ENCODE measurements at places on chromosomes 6 and 20. TPM values are rescaled to one million over a fixed set of nuclear protein-coding genes. Genes with fewer than 3 reads are reported as not detected.

The AFDN gene
- polyA plus RNA-seq = 21.0 TPM

The ZNF292 gene
- polyA plus RNA-seq = 7.3 TPM

The KCNK5 gene
- 0.02 TPM for polyA plus RNA-seq

The WFDC10B gene
- not detected for polyA plus RNA-seq

The INSM1 gene
- polyA plus RNA-seq = not detected

The POLR3F gene
- polyA plus RNA-seq = 11.2 TPM

The ERVFRD-1 gene
- polyA plus RNA-seq = not detected

The CDH4 gene
- polyA plus RNA-seq = 6.8 TPM

The RARS2 gene
- polyA plus RNA-seq = 33.9 TPM

The GJA1 gene
- polyA plus RNA-seq = 77.8 TPM

The UBE2V1 gene
- polyA plus RNA-seq = 193 TPM

The NMBR gene
- polyA plus RNA-seq = not detected

The SMLR1 gene
- polyA plus RNA-seq = not detected

The LBP gene
- 0.08 TPM for polyA plus RNA-seq

The PLEKHG1 gene
- 1.7 TPM for polyA plus RNA-seq

The OPRL1 gene
- polyA plus RNA-seq = 0.49 TPM

The CPXM1 gene
- polyA plus RNA-seq = 0.92 TPM

The GUCA1A gene
- 0.11 TPM for polyA plus RNA-seq

The VSTM2L gene
- polyA plus RNA-seq = 0.66 TPM

The RBM24 gene
- 2.5 TPM for polyA plus RNA-seq

The LSM2 gene
- 68.1 TPM for polyA plus RNA-seq

The SAPCD1 gene
- 1.3 TPM for polyA plus RNA-seq

The GSTA1 gene
- polyA plus RNA-seq = not detected

The TXLNB gene
- polyA plus RNA-seq = 0.36 TPM

The MATN4 gene
- 0.02 TPM for polyA plus RNA-seq

The SLC17A9 gene
- 6.8 TPM for polyA plus RNA-seq

The SLC17A3 gene
- not detected for polyA plus RNA-seq

Measured in fibroblast of lung (primary cell).